Hematopoietic multipotent progenitor cell treated with erythropoietin and hydrocortisone succinate and interleukin-3 and kit ligand, for 4 days (in vitro differentiated cells): ENCODE measurements at places on chromosomes 3 and 15.

GRCh38 chr3:50068134-50068533, 20.6 kb upstream of the RBM5 start:
- DNase-seq, result no peak

- no peak for DNase-seq
Observed at GRCh38 chr3:97647441-97647982, 117.0 kb upstream of the ARL6 start.

DNA sequence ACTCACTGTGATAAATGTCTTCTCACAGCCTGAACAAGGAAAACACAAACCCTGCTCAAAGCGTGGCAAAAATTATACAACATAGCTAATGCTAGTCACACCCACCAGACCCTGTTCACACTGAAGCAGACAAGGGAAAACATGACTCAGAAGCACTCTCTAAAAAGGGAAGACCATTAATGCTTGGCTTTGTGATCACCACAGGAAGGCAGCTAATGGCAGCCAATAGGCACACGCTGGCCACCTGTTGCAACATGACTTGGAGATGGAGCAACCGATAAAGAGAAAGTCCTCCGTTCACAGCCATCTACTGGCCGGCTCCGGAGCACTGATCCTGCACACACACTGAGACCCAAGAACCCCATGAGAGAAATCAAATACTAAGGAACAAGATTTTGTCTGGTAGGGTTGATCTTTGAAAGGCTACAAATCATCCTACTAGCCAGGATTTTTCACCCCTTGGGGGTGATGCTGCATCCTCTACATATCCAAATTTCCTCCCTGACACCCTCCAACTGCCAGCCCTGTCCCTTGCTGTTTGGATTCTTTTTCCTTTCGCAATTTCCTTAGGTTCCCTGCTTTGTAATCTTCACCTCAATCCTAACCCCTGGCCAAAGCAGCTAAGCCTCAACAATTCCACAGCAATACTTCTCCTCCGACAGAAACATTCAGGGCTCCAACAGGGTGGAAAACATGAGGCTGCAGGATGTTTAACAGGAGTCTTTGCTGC, 3.2 kb downstream of the ZXDC start:
- DNase-seq, result peak; percentile 93

- no peak for DNase-seq
Observed at GRCh38 chr15:82533801-82534200, 6.5 kb downstream of the RPS17 start.

DNA sequence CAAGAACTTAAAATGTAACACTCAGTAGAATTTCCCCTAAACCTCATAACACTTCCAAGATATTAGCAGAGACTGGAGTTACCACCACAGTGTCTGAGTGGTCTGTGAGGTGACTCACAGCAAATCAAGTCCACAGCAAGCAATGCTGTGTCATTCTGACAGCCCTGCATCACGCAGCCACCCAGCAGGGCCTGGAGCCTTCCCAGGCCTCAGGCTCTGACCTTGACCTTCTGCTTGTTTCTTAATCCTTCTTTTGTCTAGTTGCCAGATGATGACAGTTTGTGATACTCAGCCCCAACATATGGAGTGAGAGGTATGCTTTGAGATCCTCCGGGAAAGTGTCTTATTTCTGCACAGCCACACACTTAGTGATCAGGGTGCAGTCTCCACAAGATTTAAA, 82.5 kb downstream of the TOP2B start:
- peak; percentile 34 for DNase-seq

DNA sequence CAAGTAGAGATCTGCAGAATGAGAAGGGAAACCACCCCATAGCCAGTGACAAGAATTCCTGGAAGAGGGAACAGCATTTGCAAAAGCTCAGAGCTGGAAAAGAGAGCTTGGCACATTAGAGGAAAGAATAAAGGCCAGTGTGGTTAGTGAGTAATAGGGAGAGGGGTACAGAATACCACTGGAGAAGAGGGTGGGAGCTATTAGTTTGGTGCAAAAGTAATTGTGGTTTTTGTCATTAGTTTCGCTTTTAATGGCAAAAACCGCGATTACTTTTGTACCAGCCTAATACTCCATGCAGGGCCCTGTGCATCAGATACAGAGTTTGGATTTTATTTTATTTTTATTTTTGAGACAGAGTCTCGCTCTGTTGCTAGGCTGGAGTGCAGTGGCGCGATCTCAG, 9.8 kb downstream of the SLC24A1 start:
- no peak for DNase-seq

DNA sequence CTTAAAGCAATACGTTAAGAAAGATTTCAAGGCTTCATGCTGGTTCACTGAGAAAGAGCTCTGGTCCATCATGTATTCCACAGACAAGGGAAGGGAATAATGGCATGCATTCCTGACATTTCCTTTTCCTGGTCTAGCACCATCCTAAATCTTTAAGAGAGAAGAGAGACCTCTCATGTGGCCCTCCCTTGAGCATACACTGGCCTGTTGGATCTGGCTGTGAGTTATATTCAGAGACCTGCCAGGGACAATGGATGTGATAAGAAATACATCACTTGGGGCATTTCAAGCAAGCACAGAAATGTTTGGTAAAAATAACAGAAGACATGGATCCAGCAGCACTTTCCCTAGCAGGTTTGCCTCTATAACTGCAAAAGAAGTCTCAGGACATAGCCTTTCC, 507.8 kb downstream of the NLGN1 start:
- no peak for DNase-seq

GRCh38 chr3:120569222-120570057, 26.7 kb upstream of the NDUFB4 start:
- DNase-seq, result no peak

- DNase-seq, result no peak
Observed at GRCh38 chr3:186935133-186935532, 4.8 kb downstream of the ST6GAL1 start.

DNA sequence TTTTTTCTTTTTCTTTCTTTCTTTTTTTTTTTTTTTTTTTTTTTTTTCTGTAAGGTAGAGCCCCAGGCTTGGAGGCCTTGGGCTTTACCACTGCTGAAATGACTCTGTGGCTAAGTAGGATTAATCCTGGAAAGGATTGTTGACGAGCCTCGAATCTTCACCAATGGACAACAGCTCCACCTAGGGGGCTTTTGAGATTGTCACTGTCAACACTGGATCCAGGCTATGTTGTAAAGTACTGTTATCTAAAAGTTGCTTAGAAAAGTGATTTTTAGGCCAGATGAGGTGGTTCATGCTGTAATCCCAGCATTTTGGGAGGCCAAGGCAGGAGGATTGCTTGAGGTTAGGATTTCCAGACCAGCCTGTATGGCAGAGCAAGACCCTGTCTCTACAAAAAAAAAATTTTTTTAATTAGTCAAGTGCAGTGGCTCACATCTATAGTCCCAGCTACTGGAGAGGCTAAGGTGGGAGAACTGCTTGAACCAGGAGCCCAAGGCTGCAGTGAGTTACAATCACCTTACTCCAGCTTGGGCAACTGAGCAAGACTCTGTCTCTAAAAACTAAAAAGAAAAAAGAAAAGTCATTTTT, 41.6 kb downstream of the KLHL18 start:
- DNase-seq, result peak; percentile 87

DNA sequence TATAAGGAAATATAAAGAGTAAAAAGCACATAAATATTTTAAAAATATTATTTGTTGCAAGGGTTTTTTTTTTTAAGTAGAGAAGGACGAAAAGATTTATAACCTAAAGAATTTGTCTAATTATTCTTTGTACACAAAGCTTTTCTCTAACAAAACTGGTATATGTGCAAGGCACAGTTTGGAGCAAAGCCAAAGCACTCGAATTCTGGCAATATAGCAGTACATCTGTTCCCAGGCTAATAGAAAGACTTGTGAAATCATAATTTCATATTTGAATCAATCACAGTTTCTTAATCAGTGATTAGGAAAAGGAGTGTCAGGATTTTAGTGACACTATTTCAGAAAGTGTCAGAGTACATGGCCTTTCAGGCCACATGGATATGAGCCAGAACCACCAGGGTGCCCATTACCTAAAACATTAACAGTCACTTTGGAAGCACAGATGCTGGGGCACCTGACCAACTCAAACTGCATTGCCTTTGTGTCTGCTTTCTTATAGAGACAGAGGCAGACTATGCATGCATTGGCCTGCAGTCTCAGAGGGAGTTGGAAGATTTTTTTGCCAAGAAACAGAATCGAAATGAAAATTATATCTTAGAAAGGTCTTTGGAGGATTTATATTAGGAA, 651.8 kb upstream of the SGO1 start:
- no peak for DNase-seq

GRCh38 chr15:46703871-46704637, 1013.3 kb upstream of the SEMA6D start:
- DNase-seq, result no peak

DNA sequence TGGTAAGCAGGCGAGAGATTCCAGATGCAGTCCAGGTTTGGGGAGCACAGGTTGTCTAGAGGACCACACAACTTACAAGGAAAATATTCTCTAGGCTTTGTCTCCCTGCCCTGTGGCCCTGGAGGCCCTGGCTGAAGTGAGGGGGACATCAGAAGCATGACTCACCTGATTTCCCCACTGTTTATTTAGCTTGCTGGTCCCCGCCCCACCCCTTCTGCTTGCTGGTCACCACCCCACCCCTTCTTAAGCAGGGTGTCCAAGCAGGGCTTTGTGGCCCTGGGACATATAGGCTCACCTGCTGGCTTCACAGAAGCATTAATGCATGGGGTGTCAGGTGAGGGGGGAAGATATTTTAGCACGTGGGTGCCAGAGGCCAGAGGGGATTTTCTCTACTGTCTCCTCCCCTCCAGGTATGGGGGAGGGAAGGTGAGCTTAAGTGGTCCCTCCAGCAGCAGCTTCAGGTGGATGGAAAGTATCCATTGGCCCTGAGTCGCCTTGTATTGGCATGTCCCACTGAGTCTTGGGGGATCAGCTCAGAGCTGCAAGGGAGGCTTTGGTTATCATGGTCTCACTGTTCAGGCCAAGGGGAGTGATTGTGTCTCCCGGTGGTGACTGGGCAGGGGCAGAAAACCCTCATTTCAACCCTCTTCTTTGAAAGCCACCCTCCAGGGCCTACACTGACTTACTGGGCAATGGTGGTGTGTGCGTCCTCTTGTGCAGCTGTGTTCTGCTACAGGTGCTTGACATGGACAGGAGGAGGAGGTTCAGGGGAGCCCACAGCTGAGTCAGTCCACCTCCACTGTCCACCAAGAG, 49.8 kb downstream of the GASK1A start:
- no peak for DNase-seq

DNA sequence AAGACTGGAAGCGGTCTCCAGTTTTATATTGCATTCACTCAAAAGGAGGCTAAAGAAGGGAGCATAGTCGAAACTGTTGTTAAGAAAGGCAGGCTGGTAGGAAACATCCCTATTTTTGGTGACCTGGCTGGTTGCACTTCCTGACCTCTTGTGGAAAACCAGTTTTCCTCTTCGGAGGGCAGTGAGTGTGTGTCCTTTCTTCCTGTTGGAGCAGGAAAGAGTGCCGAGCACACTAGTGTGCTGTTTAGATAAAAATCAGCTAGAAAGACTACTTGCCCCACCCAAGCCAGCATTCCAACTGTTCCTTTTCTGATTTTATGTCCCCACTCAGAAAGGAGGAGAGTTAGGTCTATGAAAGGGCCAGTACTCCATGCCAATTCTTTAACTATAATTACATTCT, 65.1 kb upstream of the CCR4 start:
- DNase-seq, result no peak

DNA sequence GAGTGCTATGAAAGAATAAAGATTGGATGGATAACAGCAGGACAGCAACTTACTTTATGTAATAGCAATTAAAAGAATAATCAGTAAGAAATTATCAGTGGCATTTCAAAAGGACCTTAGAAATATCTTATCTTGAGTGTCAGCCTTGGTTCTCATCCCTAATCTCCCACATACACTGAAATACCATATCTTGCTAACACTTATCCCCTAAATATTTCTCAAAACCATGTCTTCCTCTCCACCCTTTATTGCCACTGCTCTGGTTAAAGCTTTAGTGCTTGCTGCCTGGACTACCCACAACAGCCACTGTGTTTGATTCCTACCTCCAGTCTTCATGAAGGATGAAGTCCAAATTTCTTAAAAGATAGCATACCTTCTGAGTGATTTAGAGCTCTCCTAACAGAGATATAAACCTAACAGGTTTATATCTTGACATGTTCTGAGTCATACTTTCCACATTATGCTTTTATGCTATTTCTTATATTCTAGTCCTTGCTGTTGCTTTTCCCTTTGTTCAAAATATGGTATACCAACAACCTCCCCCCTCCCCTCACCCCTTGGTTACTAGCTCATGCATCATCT, 202.8 kb downstream of the RSRC1 start:
- DNase-seq, result peak; percentile 41

- no peak for DNase-seq
Observed at GRCh38 chr15:100059521-100059920, 282.3 kb downstream of the ADAMTS17 start.

GRCh38 chr3:31288641-31289100, 244.1 kb upstream of the STT3B start:
- DNase-seq, result no peak

GRCh38 chr3:32217339-32217738, 21.1 kb upstream of the CMTM8 start:
- no peak for DNase-seq
